ENCODE measurements at places on chromosomes 16 and 17.

GRCh38 chr16:19874851-19875546, 9.6 kb downstream of the GPRC5B start:
- no peak for DNase-seq

- no peak for DNase-seq
These were observed 615.6 kb upstream of the SOX9 start for GRCh38 chr17:71505200-71505599.

DNA sequence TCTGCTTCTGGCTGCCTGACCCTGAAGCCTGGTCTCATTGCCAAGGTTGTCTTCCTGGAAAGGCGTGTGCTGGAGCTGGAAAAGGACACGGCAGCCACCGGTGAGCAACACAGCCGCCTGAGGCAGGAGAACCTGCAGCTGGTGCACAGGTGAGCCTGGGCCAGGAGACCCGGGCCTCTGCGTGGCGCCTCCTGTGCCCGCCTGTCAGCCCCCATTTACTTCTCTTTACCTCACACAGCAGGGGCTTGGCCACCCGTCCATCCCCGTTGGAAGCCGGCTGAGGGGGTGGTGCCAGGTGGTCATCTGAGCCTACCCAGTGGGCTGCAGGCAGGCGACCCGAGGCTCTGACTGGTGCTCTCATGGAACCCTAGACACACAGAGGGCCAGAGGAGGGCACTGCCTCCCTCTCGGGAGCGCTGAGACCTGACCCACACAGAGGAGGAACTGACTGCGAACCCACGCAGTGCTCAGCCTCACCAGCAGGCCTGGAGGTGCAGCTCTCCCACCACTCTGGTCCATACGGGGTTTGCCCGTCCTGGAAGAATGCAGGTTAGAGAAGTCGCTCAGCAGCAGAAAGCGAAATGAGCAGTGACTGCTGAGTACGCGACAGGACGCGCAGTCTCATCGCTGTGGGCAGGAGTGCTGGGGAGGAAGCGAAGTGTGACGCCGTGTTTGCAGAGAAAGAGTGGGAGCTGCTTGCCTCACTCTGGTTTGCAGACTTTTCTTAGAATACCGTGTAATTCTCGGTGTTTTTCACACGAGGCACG, 21.9 kb upstream of the CAPN15 start:
- DNase-seq: no peak

GRCh38 chr17:77370586-77370985, 229.8 kb downstream of the SEC14L1 start:
- DNase-seq: no peak

- no peak for DNase-seq
These were observed 17.8 kb upstream of the EEF2K start for GRCh38 chr16:22188267-22188594.

DNA sequence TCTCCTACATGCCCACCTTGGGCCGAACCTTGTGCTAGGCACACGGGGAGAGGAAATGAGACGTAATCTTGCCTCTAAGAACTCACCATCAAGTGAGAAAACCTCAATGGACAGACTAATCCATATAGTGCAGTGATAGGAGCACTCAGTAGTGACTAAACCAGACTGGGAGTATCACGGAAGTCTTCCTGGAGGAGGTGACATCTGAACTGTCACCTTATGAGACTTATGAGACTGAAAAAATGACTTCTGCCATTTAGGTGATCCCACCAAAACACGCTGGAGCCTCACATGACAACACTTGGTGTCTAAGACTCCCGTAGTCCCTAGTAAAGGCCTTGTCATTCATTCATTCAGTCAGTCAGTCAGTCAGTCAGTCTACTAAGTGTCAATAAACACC, 27.3 kb upstream of the MRTFB start:
- no peak for DNase-seq

- no peak for DNase-seq
These were observed 306.0 kb upstream of the CCL2 start for GRCh38 chr17:33949100-33949499.

DNA sequence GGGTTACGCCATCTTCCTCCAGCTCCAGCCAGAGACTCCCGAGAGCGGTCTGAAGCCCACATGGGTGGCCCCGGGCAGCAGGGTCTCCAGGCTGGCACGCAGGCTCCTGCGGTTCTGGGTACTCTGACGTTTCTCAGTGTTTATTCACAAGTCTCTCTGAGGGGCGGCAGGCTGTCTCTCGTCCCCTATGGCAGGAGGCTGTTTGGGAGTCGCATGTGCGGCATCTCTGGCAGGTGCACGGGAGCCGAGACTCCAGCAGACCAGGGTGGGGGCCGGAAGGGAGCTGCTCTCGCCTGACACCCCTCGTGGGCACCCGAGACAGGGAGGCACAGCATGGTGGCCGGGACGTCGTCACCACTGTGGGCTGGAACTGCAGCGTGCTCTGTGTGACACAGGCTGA, 48.1 kb downstream of the ZNF778 start:
- DNase-seq: no peak

DNA sequence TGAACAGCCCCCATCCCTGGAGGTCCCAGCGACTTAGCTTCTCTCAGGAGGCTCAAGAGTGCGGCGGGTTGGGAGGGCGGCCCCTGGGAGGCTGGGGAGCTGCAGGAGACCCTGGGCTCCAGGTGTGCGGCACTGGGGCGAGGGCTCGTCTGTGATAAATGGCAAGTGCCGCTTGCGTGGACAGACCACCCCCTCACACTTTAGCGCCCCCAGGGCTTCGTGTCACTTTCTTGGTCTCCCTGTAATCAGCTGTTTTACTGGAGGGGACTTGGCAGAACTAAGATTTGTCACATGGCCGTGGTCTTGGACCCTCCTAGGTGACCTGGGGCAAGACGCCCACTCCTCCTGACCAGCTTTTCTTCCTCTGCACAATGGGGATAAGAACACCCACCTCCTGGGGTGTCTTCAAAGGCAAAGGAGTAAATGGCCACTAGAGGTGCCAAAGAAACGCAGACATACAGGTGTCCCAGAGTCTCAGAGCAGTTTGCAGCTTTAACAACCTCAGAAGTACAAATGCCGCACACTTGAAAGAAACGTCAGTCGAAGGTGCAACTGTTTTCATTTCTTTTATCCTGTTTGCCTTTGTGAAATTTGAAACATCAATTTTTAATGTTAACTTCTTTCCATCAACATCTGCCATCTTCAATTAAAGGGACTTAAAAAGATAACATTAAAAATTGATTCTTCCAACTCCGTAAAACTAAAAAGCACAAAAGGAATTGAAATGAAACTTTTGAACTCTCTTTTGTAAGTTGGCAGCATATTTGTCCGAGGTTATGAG, 946 bp downstream of the OSGIN1 start:
- no peak for DNase-seq

- DNase-seq: no peak
These were observed 49.1 kb upstream of the IL34 start for GRCh38 chr16:70597135-70597835.

- DNase-seq: no peak
These were observed 11.7 kb downstream of the ABCC1 start for GRCh38 chr16:15961060-15961511.

GRCh38 chr17:61337290-61337689, 62.4 kb upstream of the TBX2 start:
- DNase-seq: no peak

GRCh38 chr16:16062023-16062937, 112.9 kb downstream of the ABCC1 start:
- no peak for DNase-seq

- DNase-seq: no peak
These were observed 34.8 kb downstream of the TIMM22 start for GRCh38 chr17:1031711-1032110.

DNA sequence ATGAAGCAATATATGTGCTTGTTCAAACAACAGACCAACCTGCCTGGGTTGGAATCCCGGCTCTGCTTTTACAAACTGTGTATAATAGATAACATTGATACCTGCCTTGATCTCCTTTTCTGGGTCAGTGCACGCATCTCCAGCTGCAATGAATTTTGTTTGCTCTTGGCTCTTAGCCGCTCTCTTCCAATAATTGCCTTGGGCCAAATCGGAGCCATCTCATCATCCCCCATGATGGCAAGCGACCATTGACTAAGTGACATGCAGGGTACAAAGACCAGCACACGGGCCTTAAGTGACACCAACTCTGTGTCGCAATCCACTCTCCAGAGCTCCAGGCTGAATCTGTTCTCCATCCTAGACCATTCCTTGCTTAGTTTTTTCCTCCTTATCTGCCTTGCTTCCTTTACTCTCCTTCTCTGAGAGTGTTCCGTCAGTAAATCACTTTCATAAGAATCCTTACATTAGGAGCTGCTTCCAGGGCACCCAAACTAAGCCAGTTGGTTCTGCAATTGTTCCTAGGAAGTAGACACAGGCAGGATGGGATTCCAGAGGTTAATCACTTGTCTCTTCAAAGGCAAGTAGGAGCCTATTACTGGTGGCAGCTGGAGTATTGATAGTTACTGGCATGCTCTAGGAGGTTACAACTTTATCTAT, 134.2 kb downstream of the ABCA8 start:
- no peak for DNase-seq

- DNase-seq: no peak
These were observed 7.6 kb upstream of the IRX5 start for GRCh38 chr16:54923055-54923473.

- DNase-seq: no peak
These were observed 47.7 kb downstream of the CCDC42 start for GRCh38 chr17:8696906-8697305.

DNA sequence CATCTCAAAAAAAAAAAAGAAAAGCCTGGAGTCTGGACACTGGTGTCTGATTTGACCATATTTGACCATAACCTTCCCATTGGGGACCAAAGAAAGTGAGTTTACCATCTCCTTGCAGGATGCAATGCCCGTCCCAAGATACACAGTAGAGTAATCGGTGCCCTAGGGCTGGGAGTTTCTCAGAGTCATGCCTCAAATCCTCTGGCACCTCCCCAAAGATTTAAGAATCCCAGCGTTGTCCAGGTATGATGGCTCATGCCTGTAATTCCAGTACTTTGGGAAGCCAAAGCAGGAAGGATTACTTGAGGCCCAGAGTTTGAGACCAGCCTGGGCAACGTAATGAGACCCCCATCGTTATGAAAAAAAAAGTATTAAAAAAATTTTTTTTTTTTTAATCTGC, 5.0 kb downstream of the PITPNM3 start:
- DNase-seq: no peak

DNA sequence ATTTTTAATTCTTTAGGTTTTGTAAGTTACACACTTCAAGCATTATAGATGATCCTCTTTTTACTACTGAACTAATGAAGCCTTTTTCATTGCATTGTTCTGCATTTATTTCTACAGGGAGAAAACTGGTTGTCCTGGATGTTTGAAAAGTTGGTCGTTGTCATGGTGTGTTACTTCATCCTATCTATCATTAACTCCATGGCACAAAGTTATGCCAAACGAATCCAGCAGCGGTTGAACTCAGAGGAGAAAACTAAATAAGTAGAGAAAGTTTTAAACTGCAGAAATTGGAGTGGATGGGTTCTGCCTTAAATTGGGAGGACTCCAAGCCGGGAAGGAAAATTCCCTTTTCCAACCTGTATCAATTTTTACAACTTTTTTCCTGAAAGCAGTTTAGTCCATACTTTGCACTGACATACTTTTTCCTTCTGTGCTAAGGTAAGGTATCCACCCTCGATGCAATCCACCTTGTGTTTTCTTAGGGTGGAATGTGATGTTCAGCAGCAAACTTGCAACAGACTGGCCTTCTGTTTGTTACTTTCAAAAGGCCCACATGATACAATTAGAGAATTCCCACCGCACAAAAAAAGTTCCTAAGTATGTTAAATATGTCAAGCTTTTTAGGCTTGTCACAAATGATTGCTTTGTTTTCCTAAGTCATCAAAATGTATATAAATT, 53.0 kb downstream of the TUBD1 start:
- DNase-seq: no peak

DNA sequence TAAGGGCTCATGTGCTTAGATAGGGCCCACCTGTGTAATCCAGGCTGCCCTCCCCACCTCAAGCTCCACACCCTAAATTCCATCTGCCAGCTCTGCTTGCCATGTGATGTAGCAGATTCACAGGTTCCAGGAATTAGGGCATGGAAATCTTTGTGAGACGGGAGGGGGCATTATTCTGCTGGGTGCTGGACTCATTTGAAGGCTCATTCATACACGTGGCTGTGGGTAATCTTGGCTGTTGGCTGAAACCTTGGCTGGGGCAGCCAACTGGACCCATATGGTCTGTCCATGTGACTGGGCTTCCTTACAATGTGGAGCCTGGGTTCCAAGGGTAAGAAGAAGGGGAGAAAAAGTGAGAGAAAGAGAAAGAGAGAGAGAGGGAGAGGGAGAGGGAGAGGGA, 115.1 kb downstream of the CYLD start:
- no peak for DNase-seq

DNA sequence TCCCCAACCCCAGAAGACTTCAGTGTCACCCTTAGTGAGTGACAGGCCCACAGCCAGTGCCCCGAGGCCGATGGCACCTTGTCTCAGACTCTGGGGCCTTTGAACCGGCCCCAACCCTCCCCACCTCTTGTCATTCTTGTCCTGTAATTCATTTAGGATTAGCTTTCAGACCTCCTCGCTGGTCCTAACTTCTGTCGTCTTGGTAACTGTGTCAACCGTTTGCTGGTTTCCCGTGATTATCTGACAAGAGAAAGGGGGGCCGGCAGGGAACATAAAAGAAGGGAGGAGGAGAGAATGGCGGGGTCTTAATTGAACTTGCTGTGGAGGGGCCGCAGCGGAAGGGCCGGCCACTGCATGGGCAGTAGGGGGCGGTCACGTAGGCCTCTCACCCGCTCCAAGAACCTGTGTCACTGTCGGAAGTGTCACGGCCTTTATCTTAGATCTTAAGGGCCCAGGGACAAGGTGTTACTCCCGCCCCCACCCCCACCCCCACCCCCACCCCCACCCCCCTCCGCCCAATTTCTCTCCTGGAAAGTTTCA, 46.5 kb upstream of the GSE1 start:
- DNase-seq: no peak

GRCh38 chr17:45332989-45333701, 16.3 kb upstream of the MAP3K14 start:
- no peak for DNase-seq

GRCh38 chr16:12548270-12548983, 255.3 kb downstream of the CPPED1 start:
- DNase-seq: no peak

- DNase-seq: no peak
These were observed 16.4 kb downstream of the ATP6V0A1 start for GRCh38 chr17:42475121-42475520.

GRCh38 chr17:29682987-29683386, 60.3 kb upstream of the CORO6 start:
- no peak for DNase-seq

DNA sequence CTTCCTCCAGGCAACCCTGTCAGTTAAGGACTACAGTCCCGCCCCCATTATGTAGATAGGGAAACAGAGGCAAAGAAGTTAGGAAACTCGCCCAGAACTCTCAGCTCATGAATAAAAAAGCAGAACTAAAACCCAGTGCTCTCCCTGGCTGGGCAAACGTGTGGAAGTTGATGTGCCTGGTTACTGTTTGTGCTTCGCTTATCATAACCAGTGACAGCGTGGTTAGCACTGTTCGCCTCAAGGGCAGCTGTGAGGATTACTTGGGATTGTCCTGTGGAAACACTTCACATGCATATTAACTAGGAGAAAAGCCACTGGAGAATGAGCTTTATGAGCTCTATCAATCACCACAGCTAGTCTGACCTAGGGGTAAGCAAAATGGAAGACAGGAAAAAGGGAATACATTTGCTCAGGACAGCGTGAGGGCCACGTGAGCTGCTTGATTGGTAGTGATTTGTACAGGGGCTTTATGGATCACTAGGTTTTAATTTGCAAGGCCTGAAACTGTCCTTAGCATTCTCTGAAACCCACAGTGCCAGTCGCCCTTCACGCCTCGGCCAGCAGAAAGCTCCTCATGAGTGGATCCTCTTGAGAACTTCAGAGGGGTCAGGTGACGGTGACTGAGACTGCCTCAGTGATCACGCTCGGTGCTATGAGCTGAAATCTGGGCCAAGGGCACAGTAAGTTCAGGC, 19.9 kb downstream of the CYB5D2 start:
- no peak for DNase-seq
